DMS79 treated with DMSO at 0.1 percent for 48 hours (cell line): ENCODE measurements at places on chromosomes 7 and 10.

GRCh38 chr7:117082647-117083046 lies 129.3 kb downstream of the ST7 start:
- DNase-seq: no peak

DNA sequence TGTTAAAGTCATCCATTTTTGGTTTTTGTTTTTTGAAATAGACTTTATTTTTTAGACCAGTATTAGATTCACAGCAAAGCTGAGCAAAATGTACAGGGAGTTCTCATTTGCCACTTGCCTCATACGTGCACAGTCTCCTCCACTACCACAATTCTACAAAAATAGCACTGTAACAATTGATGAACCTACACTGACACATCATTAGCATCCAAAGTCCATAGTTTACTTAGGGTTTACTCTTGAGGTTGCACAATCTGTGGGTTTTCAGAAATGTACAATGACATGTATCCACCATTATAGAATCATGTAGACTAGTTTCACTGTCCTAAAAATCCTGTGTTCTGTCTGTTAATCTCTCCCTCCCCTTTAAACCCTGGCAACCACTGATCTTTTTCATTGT lies 125.8 kb upstream of the PDSS1 start:
- no peak for DNase-seq

DNA sequence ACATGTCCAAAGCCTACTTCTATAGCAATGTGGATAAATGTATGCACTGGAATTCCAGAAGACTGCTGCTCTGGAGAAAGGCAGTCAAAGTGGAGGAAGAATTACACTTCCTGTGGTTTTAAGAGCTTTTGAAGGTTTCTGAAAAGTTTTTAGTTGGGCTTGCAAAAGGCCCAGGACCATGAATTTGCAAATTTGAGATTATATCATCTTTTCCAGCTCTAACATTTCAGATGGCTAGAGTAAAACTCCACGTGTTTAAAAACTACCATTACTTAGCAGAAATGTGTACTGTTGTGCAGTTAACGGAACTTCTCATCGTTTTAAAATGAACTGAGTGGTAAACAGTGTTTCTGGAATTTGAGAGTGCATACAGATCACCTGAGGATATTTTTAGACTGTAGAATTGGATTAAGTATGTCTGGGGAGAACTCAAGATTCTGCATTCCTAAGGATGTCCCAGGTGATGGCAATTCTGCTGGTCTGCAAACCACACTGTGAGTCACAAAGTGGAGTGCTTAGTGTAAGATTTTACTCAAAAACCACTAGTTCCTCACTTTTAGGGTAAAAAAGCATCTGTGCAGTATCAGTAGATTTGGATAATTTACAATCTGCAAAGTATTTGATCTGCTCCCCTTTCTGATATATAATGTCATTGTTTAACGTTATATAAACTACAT lies 32.9 kb upstream of the CCDC71L start:
- DNase-seq: no peak

DNA sequence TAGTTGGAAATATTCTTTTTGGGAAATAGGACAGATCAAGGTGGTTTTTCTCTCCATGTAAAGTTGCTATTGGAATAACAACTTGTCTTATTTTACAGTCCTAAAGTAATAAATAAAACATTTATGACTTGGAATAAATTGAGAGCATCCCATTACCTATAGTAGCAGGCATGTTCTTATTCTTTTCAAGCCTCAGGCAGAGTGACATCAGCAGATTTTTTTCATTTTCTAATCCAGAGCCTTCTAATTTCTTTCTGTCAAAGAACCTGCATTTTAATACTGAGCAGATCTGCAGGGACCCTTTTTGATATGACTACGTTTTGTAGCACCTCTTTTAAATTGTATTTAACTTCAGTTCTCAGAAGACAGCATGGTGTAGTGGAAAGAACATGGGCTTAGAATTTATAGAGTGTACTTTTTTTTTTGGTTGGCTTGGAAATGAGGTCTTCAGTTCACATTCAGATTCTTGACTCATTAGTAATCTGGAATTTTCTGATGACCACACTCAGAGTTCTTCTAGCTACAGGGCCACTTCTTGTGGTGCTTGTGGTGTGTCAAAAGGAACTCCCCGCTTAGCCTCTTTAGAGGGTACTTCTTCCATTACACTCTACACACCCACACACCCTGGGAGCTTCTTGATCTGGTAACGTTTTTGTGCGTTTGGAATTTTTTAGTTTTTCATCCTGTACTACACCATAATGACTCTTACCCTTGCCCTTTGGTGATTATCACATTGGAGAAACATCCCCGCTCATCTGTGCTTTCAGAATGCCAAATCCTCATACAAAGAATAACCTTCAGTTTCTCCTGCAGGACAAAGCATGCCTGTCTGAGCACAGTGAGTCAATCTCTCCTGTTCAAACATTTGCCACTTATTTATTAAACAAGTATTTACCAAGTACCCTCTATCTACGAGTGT lies 34.6 kb downstream of the AGK start:
- DNase-seq: peak; percentile 8

GRCh38 chr10:31709028-31709427 lies 219.6 kb downstream of the ARHGAP12 start:
- DNase-seq: no peak

GRCh38 chr7:99001482-99002147 lies 123.3 kb downstream of the TRRAP start:
- DNase-seq: no peak

DNA sequence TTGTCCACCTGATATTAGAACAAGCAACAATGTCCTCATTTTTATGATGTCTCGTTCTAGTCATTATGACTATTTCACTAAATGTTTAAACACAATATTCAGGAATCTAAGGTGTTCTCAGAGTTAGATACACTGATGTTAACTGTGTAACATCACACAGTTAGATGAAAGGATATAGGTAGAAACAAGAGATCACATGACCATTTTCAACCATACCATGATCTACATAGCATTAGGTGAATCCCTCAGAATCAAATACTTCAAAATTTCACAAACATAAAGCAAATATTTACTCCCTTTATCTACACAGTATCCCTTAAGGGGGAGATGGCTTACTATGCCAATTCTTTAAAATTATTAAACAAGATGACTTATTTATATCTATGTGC lies 90.3 kb downstream of the ANK3 start:
- DNase-seq: no peak

DNA sequence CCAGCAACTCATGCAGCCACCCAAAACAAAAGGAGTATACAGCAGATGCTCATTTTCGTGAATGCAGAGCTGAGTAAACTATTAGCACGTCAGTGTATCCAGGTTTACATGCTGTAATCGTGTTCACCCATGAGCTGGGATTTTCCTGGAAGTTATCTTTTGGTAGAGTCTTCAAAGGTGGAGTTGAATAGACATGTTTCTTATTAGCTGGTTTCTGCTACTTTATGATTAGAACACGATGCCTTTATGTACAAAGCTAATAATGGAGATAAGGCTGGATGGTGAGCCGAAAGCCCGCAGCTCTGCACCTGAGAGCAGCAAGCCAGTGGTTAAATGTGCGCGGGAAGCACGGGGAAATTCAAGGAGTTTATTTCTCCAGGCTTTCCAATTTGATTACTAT lies 123.8 kb downstream of the ADARB2 start:
- no peak for DNase-seq

DNA sequence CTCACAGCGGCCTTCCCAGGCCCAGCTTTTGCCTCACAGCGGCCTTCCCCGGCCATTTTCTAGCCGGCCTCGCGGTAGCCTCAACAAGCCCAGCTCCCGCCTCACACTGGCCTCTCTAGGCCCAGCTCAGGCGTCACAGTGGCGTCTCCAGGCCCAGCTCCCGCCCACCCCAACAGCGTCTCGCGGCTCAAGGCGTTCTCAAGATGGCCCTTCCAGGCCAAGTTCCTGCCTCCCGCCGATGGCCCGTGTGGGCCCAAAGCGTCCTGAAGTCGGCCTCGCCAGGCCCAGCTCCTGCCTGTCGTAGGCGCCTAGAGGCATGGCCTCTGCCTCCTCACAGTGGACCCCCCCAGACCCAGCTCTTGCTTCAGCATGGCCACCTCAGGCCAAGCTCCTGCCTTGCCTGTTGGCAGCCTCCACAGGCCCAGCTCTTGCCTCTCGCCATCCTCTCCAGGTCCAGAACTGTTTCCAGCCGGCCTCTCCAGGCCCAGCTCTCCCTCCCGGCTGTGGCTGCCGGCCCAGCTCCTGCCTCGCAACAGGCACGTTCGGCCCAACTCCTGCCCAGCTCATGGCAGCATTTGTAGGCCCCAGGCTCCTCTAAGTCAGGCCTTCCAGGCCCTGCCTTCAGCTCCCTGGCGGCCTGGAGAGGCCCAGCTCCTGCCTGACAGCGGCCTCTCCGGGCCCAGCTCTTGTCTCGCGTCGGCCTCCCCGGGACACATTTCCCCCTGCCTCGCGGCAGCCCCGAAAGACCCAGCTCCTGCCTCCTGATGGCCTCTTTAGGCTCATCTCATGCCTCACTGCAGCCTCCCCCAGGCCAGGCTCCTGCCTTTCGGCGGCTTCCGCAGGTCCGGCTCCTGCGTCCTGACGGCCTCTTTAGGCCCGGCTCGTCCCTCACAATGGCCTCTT lies 18.8 kb upstream of the TMEM248 start:
- DNase-seq: no peak

GRCh38 chr10:73908853-73909539 lies 1.9 kb upstream of the PLAU start:
- peak; percentile 11 for DNase-seq

- no peak for DNase-seq
These were observed 151.5 kb downstream of the JAZF1 start for GRCh38 chr7:28029051-28029450.

DNA sequence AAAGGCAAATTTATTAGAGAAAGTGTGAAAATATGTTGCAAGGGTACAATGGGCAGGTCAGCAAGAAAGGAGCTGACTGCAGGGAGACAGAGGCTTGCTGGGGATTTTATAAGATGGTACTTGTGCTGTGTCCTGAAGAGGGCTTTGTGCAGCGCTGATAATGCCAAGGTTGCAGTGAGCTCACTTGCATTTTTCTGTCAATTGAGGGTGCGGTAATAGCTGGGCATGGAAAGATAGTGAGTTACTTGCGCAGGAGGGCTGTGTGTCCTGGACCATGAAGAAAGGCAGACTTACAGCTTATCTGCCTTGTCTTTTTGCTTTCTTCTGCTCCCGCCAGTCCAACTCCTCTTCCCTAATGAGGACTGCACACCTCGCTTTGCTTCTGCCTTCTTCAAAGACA lies 12.5 kb downstream of the CDC123 start:
- DNase-seq: no peak

DNA sequence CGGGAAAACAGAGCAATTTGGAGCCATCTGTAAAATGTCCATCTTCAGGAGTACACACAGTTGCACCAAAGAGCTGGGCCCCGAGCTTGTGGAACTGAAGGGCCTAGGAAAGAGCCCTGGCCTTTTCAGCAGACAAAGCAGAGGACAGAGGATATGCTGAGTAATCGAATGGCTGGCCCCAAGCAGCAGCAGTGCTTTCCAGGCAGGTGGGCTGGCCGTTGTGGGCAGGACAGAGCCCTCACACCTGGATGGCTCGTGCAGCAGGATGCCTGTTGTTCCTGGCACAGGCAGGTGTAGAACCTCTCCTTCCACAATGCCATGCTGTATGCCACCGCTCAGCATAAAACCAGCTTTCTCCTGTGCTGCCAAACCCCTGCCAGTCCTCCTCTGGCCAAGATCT lies 32.5 kb upstream of the TNS3 start:
- DNase-seq: no peak

DNA sequence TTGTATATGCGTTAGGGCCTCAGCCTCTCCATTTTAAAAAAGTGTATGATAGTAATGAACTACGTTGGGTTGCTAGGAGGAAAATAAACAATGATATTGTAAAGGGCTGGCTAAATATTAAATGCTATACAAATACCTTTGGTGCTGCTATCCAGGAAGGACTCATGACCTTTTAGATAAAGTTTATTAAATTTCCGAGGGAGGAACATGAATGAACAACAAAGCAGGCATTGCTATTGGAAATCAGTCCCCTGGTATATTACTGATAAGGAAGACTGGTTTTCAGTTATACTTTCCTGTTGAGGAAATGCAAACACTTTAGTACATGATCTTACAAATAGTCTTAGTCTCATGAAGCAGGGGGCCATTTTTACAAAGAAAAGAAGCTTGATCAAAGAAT lies 17.2 kb upstream of the AGR2 start:
- no peak for DNase-seq

DNA sequence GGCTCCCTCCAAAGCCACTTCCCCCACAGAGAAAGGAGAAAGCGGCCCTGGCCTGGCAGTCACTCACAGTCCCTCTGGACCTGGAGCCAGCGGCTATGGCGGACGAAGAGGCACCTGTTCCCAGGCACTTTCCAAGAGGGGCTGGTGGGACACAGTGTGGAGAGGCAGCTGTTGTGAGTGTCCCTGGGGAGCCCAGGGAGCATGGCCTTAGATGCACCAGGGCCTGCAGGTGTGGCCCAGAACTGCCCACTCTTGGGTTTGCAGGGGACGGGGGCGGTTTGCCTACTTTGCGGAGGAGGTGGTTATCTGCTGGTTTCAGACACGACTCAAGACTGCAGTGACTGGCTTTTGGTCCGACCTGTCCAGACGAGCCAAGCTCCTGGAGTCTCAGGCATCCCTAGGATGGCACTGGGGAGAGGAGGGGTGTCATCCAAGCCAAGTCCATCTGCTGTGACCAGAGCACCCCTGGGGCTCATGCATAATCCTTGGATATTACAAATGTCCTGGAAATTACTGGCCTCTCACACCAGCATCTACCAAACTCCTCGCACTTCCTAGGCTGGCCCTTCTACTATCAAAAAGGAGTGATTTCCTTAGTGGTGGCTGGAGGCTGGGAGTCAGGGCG lies 18.4 kb downstream of the CTBP2 start:
- no peak for DNase-seq

GRCh38 chr7:117731455-117731854 lies 141.8 kb downstream of the CTTNBP2 start:
- DNase-seq: no peak

DNA sequence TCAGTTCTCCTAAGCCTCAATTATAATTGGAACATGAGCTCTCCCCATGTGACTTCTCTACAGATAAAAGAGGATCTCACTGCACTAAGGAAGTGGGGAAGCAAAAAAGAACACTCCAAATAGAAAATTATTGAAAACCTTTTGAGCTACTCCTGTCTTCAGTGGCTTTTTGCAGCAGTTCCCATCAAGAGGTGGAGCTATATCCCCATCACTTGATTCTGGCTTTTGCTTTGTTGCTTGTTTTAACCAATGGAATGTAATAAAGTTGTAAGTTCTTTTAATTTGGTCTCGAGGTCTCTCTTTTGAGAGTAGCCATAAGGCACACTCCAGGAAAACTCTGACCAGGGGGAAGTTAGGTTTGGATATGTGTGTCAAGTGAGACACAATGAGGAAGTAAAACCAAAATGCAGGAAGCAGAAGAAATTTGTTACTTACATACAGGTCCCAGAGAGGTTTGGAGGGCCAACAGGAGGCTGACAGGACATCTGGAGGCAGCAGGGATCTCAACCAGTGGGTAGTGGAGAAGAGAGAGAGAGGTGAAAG lies 569.4 kb downstream of the HTR7 start:
- DNase-seq: no peak
